Purkinje cell (primary cell): ENCODE measurements at places on chromosomes 2 and 18. TPM values are rescaled to one million over a fixed set of nuclear protein-coding genes. Genes with fewer than 3 reads are reported as not detected.

Gene ERCC3
- polyA plus RNA-seq = 26.8 and 31.4 TPM in 2 replicates

Gene CFAP65
- 2.5 TPM in 1 of 2 replicates, not detected in the other for polyA plus RNA-seq

Gene DOCK10
- polyA plus RNA-seq = 3.3 and 5.4 TPM in 2 replicates

Gene EVX2
- not detected in 2 replicates for polyA plus RNA-seq

Gene IHH
- polyA plus RNA-seq = not detected in 2 replicates

Gene STK39
- 67.7 and 99.3 TPM in 2 replicates for polyA plus RNA-seq

Gene RIT2
- 15.9 and 21.0 TPM in 2 replicates for polyA plus RNA-seq

Gene RGPD3
- 0.49 TPM in 1 of 2 replicates, not detected in the other for polyA plus RNA-seq
